Suprapubic skin (tissue), 4 donors: ENCODE measurements at places on chromosomes 7 and 10.
A peak's percentile ranks its signal among the peaks of the same experiment; 100 is the strongest.

DNA sequence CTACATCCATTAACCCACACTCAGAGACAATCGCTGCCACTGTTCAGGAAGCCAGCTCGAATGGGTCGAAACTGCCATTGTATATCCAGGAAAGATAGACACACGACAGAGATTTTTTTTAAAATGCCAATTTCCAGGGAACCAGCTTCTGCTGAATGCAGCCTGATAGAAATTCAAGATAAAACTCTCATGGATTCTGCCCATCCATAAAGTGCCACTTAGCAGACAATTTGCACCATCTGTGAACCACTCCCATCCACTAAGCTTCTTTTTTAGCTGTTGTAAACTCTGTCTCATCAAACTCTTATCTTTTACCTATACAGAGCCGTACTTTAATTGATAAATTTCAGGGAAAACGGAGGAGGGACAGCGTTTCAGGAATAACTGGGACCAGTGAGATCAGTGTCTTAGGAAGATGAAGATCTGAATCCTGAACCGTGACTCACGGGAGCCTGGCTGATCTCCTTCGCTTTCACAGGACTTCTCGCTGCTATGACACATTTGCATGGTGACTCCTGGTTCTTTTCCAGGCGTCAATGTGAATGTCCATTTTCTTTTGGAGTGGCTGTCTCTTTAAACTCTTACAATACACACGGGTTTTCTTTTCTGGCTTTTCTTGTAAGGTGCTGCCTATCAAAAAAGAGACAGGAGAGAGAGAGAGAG, 103.4 kb downstream of the FAM204A start:
- no peak for DNase-seq

DNA sequence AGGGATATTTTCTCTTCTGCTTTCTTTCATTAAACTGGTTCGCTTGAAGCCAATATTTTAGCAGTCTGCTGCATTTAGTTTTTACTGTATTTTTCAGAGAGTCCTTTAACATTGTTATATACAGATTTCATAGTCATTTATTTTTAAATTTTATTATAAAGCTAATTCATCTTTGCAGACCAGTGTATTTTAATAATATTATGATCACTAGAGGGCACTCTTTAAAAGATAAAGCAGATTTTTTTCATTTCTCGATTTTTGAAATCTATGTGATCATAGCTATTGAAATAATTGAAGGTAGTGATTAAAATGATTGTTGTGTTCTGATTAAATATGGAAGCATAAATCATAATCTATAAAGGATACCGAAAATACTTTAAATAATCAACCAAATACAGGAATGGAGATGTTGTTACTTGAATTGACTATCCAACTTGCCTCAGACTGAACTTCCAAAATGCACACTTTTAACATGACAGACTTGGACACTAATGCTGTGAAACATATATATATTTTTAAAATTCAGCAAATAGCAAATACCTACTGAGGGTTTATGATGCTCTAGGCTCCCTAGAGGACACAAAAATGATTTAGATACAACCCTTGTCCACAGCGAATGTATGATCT, 35.2 kb downstream of the ST7 start:
- no peak for DNase-seq

GRCh38 chr10:109978481-109978880, 29.3 kb upstream of the ADD3 start:
- peak; percentile 75 for DNase-seq

GRCh38 chr7:71775648-71776047, 636.5 kb downstream of the CALN1 start:
- DNase-seq: no peak

DNA sequence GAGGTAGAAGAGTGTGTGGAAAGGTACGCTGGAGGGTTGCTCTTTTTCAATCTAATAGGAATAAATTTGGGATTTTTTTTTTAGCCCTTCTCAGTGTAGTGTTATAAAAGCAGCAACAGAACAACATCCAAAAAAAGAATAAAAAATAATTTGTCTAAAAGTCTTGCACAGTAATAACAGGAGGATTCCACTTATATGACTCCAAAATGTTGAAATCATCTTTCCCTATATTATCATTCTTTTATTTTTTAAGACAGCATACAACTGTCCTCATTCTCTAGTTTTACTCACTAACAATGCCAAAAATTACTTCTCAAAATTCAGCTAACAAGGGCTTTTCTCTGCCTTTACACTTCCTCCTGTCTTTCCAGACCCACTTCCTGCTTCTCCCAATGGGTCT, 27.8 kb downstream of the IL2RA start:
- DNase-seq: no peak

DNA sequence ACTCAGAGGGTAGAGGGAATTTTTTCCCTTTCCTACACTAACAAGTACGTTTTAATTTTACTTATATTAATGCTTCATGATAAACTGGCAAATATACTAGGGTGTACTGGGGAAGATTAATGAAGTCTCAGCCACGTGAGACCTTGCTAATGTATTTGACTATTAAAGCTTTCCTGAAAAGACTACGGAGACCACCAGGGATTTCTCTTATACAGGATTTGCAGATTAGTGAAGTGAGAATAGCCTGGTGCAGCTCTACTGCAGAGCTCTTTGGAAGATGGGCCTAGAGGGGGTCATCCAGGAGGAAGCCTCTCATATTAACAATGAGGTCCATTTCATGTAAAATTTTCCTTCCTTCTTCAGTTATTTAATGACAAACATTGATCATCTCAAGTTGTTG, 379.0 kb downstream of the SORCS1 start:
- no peak for DNase-seq

GRCh38 chr10:79412516-79412915, 32.9 kb downstream of the ZCCHC24 start:
- no peak for DNase-seq

DNA sequence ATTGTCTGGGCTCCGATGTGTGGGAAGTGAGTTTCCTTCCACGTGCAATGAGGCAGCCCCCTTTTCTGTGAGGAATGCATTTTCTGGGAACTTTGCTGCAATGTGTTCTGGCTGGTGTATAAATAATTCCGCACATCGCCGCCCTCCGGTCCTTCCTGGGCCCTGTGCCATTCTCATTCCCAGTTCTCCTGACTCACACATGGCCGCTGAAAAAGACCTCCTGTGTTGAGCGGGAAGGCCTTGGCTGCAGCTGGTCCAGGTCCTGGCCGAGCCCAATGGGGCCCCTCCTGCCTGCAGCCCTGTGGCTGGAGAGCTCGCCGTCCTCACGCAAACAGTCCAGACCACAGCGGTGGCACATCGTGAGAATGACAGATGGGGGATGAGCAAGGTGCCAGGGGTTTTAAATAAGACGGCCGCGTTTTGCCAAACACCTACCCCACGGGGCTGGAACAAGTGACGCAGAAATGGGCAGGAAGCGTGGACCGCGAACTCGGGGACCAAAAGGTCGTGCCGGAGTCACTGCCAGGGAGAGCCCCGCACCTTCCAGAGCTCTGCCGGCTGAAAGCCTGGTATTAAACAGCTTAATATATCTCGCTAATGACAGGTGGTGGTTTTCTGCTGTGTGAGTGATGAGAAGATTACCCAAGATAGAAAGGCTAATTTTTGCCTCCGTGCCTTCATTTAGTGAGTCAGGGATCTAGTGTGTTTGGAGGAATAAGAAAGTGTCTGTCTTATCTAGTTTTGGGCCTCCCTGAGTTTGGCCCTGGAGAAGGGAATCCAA, 37.0 kb downstream of the FAM20C start:
- DNase-seq: peak; percentile 89

DNA sequence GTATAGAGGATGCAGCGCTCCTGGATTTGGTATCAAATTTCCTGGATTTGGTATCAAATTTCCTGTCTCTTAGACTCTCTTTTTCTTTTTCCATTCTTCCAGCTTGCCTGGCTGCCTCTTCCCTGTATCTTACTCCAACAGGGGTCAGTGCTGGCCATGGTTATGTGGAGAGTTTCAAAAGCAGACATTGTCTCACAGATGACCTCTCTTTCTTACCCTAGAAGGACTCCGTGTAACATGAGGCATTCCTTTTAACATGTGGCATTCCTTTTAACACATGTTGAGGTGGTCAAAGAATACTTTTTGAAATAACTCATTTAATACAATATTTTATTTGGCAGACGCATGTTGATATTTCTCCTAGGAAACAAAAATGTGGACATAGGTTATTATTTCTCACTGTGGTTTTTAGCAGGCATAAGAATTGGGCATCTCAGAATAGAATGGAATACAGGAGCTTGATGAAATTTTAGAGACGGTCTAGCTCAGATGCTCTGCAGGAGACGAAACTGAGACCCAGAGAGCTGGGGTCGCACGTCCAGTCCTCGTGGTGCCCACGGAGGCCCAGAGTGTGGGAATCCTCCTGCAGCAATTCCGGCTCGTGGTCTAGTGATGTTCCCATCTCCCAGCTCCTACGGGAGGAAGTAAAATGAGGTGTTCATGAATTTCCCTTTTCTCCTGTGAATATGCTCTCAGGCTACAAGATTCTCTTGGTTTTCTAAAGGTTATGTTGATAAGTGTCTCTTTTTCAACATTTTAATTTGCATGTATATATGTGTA, 59.6 kb upstream of the PITRM1 start:
- DNase-seq: no peak

- DNase-seq: no peak
These were observed 435.8 kb upstream of the MGMT start for GRCh38 chr10:129030996-129031843.

DNA sequence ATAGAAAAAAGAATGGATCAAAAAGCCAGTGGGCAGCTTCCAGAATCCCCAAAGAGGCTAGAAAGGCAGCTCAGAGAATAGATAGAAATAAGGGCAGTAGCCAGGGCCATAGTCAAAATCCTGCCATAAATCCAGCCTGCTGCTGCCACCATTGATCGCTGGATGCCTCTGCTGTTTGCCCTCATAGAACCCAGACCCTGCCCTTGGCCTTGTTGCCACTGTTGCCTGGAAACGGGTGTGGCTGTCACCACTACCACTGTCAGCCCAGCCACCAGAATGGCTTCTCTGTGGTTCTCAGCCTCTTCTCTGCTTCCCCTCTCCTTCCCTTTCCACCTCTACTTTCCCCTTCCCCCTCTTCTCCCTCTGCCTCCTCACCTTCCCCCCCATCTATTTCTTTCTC, 57.8 kb downstream of the HHEX start:
- no peak for DNase-seq

DNA sequence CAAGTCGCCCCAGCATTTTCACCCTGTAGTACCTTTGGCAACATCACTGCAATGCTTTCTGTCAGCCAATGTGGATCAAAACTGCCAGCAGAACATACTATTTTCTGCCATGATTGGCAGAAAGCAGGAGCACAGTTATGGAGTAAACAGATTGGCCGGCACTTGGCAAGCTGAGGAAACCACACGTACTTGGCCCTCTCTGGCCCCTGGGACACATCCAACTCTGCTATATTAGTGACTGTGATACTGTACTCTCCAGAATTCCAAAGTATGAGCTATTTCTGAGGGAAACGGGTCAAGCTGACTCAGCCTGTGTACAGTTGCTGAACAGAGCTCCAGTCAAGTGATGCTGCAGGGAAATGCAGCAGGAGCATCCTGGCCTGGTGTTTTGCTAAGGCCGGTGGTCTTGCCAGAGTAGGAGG, 39.8 kb upstream of the LANCL2 start:
- DNase-seq: no peak

- DNase-seq: peak; percentile 76
These were observed 3.4 kb downstream of the MMRN2 start for GRCh38 chr10:86953747-86954680.

DNA sequence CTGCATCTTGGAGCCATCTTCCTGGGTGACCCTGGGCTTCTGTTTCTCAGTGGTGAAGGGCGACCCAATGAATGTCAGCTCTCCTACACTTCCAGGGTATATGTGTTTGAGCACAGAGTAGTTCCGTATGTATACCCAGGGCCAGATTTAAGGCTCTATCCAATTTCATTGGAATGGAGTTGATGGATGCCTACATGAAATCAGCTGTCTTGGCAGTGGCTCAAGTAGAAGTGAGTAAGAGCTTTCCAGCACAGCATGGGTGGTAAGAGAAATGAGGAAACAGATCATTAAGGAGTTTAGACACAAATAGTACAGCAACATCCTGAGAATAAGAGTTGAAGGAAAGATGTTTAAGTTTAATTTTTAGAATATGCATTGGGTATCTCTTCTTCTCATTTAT, 433.0 kb downstream of the PAXIP1 start:
- no peak for DNase-seq

DNA sequence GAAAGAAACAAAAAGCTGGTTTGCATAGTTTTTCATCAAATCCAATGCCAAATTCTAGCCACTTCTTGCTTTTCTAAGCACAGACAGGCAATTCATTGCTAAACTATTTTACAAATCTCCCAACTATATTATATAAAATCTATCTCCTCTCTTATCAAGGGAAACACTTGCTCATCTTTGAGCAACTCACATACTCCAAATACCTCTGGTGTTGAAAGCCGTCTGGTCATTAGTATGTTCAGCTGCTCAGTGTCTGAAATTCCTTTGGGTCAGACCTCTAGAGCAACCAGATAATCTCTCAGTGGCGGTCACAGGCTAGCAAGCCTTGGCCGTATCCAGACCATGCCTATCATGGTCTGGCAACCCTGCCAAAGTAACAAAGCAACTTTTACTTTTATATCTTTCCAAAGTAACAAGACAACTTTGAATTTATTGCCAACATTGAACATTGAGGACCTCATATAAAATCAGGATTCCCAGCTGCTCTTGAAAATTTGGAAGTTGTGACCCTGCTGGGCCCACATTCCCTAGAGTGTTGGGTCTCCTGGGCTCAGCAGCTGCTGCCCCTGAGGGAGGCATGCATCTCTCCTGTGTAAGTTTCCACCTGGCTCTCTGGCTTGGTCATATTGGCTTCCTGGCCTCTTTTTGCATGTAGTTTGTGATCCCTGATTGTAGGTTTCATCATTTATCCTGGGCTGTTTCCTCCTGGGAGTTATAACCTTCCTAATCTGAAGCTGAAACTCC, 56.8 kb upstream of the LANCL2 start:
- no peak for DNase-seq

DNA sequence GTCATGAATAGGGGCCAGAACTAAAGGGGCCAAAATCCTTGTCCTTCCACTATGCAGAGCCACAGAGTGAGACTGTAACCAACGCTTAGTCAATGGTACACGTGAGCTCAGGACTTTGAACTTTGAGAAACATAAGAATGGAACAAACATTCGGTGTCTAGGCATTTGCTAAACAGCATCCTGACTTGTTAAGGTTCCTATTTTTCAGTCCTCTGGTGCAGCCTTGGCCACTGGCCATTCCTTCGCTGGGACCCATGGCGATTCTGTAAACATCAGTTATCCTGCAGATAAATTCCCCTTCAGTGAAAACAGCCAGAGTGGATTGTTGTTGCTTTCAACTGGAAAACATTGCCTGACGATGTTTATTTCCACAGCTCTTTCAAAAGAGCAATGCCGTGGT, 266.8 kb downstream of the SORCS1 start:
- DNase-seq: no peak

- DNase-seq: no peak
These were observed 77.3 kb upstream of the SAMD8 start for GRCh38 chr10:75034131-75034512.

DNA sequence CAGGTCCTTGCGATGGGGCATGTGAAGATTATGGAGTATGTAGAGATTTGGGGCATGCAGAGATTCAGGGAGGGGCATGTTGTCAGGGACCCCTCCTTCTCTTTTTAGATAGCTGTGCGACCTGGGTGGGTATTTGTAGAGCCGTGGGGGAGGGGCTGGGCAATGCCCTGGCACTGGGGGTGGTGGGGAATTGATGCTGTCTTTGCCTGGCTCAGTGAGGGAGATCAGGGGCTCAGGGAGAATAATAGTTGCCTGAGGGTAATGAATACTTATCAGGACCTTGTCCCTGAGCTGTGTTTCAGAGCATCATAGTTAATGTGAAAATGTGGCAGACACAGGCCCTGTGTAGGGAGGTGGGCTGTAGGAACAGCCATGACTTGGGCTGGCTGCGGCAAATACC, 3.5 kb downstream of the RAMP3 start:
- DNase-seq: no peak

- no peak for DNase-seq
These were observed 261.8 kb upstream of the BMPER start for GRCh38 chr7:33643530-33643929.
